ENCODE measurements at places on chromosomes 3 and 15.

DNA sequence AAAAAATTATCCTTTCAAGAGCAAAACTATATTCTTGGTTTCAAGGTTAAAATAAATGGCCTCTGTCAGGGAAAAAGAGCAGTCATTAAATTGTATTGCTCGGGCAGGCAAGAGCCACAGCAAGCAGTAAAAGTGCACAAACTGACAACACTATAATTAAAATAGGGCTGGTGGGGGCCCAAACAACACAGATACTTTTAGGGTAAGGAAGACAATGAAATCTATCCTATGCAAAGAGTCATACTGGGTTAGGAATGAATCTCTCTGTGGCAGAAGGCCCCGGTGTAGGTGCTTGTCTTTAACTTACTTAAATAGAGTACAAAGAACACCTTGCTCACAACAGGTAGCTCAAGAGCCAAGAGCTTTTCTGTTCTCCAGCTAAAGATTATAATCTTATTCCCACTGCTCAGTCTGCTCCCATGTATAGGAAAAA lies 94.7 kb downstream of the DLG1 start:
- no peak for DNase-seq

GRCh38 chr3:33256249-33256648 lies 21.0 kb upstream of the FBXL2 start:
- DNase-seq = no peak

DNA sequence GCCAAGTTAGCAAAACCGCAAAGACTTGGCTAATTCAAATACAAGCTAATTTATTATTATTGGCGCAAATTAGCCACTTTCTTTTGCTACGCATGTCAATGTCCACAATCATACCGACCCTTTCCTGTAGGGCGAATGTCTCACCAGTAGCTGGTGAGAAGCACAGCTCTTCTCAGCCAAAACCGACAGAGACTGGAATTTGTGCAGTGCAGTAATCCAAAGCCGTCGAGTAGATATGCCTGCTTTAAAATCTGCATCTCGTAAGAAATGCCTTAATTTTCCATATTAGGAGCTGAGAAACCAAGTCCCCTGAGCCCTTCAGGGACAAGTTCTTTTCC lies 614 bp upstream of the MINDY2 start:
- DNase-seq = peak; percentile 91

DNA sequence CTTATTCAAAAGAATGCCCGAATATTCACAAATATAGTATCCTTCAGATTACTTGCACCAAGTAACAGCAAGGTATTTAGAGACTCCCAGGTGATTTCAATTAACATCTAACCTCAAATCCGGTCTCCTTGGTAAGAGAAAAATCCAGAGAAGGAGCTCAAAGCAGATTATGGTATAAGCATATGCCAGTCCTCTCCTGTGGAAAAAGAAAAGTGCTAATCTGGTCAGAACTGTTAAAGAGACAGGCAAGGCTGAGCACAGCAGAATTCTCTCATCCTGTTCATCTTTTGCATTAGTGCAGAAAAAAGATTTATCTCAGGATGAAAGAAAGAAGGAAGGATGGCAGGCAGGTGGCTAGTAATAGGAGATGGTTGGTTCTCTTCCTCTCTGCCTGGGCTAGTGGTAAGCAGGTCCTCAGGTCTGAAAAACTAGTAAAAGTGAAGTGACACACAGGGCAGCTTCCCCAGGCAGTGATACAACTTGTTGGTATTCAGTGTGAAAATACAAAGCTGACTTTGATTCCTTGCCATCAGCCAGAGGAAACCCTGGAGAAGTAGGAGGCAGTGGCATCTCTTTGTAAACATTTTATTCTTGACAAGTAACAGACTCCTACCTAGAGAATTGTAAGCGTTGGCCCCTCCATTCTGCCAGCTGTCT lies 14.2 kb downstream of the ATXN7 start:
- peak; percentile 74 for DNase-seq

GRCh38 chr3:43733459-43734384 lies 43.0 kb downstream of the ABHD5 start:
- DNase-seq = peak; percentile 90

Data from GM23248 (cell line).